ENCODE measurements at places on chromosomes 5 and 9.
A peak's percentile ranks its signal among the peaks of the same experiment; 100 is the strongest.

- no peak for DNase-seq
These were observed 156.2 kb downstream of the MED10 start for GRCh38 chr5:6222121-6222520.

- DNase-seq, result no peak
These were observed 199.7 kb downstream of the ISL1 start for GRCh38 chr5:51582871-51583394.

- DNase-seq, result peak; percentile 80
These were observed 15.1 kb downstream of the TCF7 start for GRCh38 chr5:134129411-134130238.

DNA sequence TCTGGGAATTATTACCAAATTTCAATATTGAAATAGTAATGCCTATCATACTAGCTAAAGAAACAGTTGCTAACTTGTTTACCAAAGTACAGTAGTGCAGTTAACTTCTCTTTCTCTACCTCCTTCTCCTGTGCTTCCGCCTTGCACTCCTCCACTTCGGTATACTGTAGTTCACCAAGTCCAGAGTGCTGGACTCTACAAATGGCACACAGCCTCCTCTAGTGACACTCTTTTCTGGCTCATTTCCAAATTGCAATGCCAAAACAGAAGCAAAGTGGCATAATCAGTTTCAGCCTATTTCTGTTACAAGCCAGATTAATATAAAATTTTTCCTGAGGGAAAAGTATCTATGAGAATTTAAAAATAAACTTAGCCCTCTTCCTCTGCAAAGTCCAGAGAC is 86.0 kb upstream of the RASGRF2 start:
- no peak for DNase-seq

DNA sequence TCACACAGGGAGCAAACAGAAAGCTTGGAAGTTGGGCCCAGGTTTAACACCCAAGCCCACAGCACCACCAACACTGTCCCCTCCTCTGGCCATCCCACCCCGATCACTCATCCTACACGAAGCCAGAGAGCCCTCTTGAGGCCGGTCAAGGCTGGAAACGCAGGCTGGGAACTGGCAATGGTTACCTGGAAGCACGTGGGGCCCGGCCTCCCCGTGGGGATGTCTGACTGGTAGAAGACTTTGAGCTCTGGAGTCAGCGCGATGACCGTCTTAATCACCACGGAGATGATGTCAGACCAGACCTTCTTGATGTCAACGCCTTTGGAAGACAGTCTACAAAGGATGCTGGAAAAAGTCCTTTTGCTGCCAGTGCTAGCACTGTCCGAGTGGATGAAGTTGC is 104.1 kb downstream of the TTLL11 start:
- DNase-seq, result no peak

GRCh38 chr9:76901801-76902200 is 4.1 kb downstream of the PRUNE2 start:
- no peak for DNase-seq

DNA sequence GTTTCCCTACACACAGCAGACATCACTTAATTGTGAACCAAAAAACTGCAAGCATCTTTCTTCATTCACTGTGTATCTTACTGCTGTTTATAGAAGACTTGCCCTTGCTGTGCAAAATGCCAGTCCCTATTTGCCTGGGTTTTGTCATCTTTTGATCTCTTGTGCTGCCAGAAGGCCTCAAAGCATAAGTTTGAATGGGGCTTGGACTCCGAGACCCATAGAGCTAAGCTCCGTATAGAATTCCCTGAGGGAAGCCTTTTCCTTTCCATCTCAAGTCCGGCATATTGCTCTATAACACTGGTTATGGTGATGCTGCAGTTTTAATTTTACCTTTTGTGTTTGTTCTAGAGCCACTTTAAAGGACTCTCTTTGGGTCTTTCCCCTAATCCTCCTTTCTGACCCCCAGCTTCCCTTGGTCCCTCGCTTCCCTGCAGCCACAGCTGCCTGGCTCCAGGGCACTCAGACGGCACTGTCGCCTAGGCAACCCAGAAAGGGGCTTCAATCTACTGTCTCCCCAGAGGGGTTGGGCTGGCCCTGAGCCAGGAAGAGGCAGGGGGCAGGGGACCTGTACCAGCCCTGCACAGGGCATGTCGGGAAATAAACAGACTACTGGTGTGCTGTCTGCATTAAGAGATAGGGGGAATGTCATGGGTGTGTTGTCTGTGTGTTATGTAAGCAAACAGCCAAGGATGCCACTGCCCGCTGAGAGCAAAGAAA is 73.4 kb upstream of the MELK start:
- no peak for DNase-seq

- peak; percentile 76 for DNase-seq
These were observed 43.4 kb upstream of the BICD2 start for GRCh38 chr9:92807757-92808725.

DNA sequence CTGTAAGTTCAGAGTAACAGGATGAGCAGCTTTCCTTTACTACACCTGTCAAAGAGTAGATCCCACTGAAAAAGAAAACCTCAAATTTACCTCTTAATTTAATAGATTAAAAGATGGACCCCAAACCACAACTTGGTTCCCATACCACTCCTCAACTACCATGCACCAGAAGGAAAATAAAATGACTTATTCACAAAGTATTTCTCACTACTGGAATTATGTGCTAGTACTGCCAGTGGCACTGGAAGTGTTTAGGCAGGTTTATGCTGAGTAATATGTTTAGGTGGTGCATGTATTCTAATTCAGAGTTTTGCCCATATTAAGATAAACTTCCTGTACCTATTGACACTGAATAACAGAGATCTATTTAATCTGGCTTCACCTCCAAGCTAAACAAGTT is 6.6 kb downstream of the PLK2 start:
- DNase-seq, result no peak

- no peak for DNase-seq
These were observed 68.8 kb downstream of the SNX18 start for GRCh38 chr5:54586336-54586735.

GRCh38 chr5:56816546-56817081 is 1.3 kb downstream of the MAP3K1 start:
- DNase-seq, result peak; percentile 93

GRCh38 chr9:6667633-6668280 is 22.2 kb upstream of the GLDC start:
- no peak for DNase-seq

DNA sequence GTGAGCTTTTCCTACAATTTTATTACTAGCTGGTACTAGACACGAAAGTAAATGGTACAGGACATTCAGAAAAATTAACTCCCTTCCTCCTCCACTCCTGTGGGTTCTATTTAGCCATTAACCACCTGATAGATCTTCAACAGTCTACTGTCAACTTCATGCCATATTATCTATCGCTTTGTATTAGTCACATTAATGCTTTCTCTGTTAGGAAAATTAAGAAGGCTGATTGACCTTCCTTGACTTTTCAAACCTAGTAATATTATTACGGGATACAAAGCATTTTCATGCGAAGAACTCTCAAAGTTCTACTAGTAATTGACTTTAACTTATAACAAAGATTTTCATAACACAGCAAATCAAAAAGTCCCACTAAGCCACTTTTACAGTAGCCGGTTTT is 1.2 kb downstream of the TEX10 start:
- DNase-seq, result no peak

DNA sequence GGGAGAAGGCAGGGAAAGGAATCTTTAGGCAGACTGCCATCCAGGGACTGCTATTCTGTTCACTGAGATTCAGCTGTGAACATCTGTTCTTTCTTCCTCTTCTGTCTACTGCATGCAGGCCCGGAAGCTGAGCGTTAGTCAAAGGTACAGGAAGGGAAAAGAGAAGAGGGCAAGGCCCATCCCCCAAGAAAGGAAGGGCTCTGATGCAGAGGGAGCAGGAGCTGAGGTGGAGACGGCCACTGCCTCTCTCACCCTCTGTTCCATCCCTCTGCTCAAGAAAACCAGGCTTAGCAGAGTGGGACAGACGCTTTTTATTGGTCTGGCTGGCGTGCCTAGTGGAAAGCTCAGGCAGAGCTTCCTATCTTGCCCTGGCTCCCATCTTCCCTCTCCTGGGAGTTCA is 57.6 kb downstream of the PFDN1 start:
- DNase-seq, result no peak

DNA sequence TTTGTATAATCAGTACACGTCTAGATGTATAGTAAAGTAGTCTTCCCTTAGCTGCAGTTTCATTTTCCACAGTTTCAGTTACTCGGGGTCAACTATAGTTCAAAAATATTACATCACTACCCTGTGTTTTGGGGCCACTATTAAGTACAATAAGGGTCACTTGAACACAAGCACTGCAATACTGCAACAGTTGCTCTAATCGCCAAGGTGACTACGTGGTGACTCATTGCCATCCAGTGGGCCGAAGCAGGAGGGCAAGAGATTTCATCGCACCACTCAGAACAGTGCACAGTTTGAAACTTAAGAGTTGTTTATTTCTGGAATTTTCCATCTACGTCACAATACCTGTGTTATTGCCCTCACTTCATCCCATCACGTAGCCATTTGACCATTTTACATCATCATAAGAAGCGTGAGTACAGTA is at the start of gene ARL14EPL:
Gene ARL14EPL, plus strand, starts transcription at position 379 of the 424 bp plus-strand sequence. CDS start 18,994 bp downstream, outside the sequence.
- DNase-seq, result no peak

All from spleen (tissue), 13 donors.